ENCODE measurements at places on chromosomes 4 and X.
A peak's percentile ranks its signal among the peaks of the same experiment; 100 is the strongest.

- no peak for DNase-seq
These were observed 143.9 kb upstream of the TBL1X start for GRCh38 chrX:9320940-9321339.

GRCh38 chr4:121778991-121779628 is 14.1 kb upstream of the SMIM43 start:
- no peak for DNase-seq

DNA sequence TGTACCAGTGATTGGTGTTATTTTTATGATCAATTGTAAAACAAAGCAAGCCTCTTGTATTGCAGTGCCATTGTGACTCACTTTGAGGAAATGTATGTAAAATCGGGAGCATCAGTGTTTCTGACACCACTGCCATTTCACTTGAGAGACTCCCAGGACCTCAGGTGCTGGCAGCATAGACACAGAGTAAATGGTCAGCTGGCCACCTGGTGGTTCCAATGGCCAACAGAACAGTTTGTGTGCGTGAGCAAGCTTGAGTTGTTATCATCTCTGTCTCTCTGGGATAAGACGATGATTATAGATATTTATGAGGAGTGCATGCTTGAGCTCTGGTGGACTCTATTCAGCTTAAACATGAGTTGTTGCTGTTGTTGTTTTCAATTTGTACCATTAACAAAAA is 356.6 kb downstream of the GUCY2F start:
- no peak for DNase-seq

DNA sequence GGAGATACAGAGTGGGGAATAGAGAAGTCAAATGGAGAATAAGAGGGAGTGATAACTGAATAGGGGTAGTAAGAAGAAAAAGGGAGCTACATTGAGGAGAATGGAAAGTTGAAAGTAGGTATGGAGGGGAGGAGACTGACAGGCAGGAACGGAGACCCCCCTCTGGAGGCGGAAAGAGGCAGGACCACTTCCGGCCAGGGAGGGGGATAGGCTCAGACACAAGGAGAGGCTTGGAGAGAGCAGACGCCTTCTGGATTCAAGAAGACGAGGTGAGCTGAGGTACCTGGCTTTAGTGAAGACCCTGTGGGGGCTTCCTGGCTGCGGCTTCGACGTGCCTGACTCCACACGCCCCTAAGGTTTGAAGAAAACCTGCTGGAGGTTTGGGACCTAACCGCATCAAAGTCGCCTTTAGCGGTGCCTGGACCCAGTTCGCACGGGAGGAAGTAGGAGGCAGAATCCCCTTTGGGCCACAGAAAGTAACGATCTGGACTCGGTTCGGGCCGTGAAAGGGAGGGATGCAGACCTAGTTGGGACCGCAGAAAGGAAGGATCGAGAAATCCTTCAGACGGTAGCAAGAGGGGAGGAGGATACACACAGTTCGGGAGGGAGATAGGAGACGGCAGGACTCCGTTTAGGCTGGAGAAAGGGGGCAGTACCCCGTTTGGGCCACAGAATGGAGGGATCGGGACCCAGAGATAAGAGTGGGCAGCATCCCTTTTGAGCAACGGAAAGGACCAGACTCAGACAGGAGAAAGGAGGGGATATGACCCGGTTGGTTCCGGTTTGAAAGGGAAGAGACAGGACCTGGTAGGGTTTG is at the start of gene TRO:
TSS of gene TRO (plus strand) at position 215 of the 817 bp plus-strand sequence. CDS start 1,423 bp downstream, outside the sequence.
- DNase-seq: no peak

DNA sequence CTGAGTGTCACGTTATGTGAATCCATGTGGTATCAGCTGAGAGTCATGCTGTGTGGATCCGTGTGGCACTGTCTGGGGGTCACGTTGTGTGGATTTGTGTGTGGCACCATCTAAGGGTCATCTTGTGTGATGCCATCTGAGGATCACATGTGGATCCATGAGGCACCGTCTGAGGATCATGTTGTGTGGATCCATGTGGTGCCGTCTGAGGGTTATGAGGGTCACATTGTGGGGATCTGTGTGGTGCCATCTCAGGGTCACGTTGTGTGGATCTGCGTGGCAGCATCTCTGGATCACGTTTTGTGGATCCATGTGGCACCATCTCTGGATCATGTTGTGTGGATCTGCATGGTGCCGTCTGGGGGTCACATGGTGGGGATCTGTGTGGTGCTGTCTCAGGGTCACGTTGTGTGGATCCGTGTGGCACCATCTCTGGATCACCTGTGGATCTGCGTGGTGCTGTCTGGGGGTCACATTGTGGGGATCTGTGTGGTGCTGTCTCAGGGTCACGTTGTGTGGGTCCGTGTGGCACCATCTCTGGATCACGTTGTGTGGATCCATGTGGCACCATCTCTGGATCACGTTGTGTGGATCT is 6.9 kb downstream of the PDE6B start:
- DNase-seq: no peak

DNA sequence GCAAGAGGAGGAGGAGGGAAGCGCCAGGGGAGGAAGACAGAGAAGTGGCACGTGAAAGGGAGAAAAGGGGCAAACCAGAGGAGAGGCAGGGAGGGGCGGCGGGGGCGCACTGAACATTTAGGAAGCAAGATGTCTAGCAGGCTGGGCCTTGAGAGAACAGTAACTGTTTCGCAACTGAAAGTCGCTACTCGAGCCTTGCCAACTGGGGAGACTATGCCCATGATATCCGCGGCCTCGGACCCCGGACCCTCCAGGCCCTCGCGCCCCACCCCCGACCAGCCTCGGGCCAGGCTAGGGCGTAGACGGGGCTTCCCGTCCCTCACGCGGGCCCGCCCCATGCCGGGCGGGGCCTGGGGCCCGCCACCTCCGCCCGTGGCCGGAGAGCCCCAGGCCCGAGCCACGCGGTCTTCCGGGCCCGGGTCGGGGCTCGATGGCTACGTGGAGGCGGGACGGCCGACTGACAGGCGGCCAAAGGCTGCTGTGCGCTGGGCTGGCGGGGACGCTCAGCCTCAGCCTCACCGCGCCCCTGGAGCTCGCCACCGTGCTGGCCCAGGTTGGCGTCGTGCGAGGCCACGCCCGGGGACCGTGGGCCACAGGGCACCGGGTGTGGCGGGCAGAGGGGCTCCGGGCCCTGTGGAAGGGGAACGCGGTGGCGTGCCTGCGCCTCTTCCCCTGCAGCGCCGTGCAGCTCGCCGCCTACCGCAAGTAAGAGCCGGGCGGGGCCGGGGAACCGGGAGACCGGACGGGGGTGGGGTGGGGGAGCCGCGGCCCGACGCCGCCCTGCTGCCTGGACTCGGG is at the start of gene SLC25A43:
TSS of gene SLC25A43 (plus strand) at position 363 of the 798 bp plus-strand sequence. CDS start at position 431, 68 bp downstream.
- DNase-seq: peak; percentile 42

DNA sequence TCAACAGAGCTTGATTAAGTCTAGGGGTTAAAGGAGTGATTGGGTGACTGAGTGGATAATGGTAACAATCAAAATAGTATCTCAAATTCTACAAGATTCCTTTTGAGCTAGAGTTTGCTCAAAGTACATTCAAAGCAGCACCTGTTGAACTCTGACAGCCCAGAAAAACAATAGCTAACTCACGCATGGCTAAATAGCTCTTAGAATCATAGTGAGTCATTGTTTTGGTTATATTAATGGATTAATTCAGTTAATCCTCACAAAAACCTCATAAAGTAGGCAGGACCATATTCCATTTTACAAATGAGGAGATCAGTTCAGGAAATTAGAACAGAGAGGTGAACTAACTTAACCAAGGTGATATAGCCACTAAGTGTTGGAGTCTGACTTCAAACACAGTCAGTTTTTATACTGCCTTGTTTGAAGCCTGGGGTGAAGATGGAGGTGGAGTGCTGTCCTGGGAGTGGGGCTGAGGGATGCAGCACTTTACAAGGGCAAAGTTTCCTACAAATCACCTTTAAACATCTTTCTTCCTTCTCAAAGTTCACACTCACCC is 35.9 kb upstream of the PPM1K start:
- DNase-seq: no peak

GRCh38 chr4:76357981-76358380 is 51.4 kb downstream of the STBD1 start:
- no peak for DNase-seq
